Stimulated activated CD4-positive, alpha-beta T cell treated with anti-CD3 and anti-CD28 coated beads, Interleukin-1b, Interleukin-23, amount 100 ng/mL, for 1 hour (primary cell): ENCODE measurements at places on chromosomes 3 and 15.

GRCh38 chr3:194395778-194396538 is 3.1 kb downstream of the GP5 start:
- peak; percentile 21 for DNase-seq

DNA sequence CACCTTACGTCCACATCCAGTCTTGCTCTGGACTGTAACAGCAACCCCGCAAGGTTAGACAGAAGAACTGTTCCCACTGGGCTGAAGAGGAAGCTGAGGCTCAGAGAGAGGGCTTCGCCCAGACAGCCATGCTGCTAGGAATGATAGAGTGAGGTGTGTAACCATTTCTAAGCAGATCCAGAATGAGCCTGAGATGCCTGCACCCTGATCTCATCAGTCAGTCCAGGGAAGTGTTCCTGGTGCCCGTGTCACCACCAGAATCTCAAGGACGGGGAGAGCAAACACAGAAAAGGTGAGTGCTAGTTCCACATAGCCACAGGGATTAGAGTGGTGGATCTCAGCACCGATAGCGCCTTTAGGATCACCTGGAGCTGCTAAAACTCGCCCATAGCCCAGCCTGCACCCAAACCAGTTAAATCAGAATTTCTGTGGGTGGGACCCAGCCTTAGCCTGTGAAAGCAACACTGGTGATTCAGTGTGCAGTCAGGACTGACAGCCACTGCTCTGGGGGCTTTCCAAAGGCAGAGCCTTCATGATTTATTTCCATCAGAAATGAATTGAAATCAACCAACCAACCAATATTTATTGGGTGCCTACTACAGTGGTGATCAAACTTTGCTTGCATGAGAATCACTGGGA is 12.3 kb downstream of the ISLR start:
- no peak for DNase-seq

DNA sequence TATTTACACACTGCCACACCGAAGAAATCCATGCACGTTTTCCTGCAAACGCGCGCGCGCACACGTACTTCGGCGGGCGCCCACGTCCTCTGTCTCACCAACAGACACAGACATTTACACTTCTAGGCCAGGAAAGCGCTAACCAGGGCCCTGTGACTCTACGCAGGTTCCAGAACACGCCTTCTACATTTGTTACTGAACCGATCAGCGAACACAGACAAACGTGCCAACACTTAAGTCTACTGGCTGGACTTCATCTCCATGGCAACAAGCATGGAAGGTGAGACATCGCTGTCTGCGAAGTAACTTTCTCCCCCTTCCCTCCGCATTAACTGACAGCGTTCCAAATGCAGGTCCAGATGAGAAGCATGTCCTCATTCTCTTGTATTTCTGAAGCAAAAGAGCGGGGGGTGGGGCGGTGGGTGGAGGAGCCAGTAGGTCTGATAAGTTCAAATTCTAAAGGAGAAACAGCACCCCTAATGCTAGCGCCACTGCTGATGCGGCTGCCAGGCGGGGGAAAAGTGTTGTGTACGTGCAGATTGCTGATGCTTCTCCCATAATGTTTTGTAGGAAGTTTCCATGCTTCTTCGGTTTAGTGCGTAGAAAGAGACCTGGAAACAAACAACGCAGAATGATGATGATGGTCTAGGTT is at the start of gene CTXN2:
Gene CTXN2 (plus strand): TSS at position 92 of the 652 bp plus-strand sequence. CDS start 9,636 bp downstream, outside the sequence.
- no peak for DNase-seq

DNA sequence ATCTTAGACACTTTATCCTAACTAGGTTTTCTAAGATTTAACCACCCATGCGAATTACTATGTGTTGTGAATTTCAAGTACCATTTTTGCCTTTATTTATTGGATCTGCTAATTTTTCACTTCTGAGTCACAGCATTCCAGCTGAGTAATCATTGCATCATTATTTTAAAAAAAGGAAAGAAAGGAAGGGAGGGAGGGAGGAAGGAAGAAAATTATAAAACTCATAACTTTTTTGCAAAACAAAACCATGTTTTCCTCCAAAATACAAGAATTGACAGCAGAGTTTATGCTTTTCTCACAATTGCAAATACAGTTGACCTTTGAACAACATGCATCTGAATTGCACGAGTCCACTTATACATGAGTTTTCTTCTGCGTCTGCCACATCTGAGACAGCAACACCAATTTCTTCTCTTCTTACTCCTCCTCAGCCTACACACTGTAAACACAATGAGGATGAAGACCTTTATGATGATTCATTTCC is 651.4 kb upstream of the NECTIN3 start:
- no peak for DNase-seq

DNA sequence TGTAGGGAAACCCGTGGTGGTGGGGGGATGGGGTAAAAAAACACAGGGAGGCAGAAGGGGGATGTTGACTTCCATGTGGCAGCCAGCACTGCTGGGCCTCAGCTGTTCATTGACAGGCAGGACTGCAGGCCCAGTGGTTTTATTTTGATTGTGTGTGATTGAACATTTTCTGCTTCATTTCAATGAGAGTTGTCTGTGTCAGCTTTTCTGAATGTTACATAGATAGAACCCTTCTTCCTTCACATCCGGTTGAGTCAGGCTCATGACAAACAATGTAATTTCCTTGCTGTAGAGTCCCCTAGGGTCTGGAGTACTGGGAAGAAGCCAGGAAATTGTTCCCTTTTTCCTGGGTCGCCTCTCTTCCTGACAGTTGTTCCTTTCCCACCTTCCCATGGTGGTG is 8.2 kb upstream of the RPP25 start:
- DNase-seq: no peak
